ENCODE measurements at places on chromosomes 13 and 19. TPM values are rescaled to one million over a fixed set of nuclear protein-coding genes. Genes with fewer than 3 reads are reported as not detected.

Gene ATP4A
- not detected for total RNA-seq

Gene NANOS3
- 3.9 TPM for total RNA-seq

Gene GNG7
- not detected for total RNA-seq

Gene CIRBP
- total RNA-seq, result 193 TPM

Gene PIH1D1
- total RNA-seq, result 92.8 TPM

Measured in A549 treated with CpdA at 1 μM for 4 hours (cell line).